Esophagus squamous epithelium (tissue), 5 donors: ENCODE measurements at places on chromosomes 3 and 15.

- no peak for DNase-seq
These were observed 166.7 kb upstream of the SGO1 start for GRCh38 chr3:20352546-20353179.

DNA sequence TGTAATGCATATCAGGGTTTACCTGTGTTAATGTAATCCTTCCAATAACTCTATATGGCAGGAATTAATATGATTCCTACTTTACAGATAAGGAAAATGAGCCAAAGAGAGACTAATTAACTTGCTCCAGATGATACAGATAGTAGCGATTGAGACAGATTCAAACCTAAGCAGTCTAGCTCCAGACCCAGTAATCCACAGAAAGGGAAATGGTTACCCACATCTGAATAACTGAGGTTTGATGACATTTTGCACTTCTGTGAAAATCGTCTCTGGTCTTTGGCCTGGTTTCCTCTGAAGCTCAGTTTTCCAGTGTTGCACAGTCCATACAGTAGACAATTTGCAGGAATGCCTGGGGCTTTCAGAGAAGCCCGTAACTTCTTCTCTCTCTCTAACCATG, 177.1 kb upstream of the UMPS start:
- no peak for DNase-seq

DNA sequence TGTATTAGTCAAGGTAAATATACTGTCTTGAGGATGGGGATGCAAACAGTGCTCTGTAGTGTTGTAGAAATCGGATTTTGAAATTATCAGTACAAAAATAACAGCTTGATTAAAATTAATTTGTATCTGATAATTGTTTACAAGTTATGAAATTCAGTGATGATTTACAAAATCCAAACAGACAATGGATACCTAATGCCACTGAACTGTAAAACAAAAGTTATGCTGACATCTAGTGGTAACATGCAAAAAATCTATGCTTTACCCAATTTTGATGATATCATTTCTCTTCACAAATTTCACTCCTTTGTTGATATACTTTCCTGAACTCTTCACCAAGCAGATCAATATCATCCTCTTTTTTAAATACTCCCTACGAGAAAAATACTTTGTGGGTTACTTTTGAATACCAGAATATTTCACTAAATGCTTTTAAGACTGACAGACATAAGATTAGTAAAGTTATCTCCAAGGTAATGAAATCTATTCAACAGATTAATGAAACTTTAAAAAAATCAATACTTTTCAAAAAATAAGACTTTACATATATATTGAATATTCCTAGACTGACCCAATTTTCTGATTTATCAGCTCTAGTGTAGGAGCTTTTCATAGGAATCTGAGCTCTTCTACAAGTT, 36.0 kb downstream of the MNS1 start:
- no peak for DNase-seq

DNA sequence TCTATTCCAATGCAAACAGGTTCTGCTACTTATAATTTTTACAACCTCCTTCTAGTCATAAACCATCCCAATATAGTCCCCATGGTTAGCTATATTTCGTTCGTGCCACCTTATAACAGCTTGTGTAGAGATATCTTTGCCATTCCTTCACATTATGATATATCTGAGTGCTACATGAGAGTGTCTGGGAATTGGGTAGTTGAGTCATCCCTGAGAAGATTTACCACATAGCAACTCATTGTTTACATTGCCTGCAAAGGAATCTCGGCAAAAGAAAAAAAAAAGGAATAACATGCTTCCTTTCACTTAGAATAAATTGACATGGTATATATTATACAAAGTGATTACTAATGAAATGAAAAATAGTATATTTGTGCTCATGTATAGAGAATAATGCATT, 86.0 kb upstream of the VGLL3 start:
- DNase-seq: no peak

GRCh38 chr3:144737281-144737680, 765.7 kb downstream of the DIPK2A start:
- no peak for DNase-seq
